Activated T-cell treated with anti-CD3 and anti-CD28 coated beads, Interleukin-2, amount 50 U/mL, for 24 hours (primary cell): ENCODE measurements at places on chromosomes 7 and 10.
A peak's percentile ranks its signal among the peaks of the same experiment; 100 is the strongest.

DNA sequence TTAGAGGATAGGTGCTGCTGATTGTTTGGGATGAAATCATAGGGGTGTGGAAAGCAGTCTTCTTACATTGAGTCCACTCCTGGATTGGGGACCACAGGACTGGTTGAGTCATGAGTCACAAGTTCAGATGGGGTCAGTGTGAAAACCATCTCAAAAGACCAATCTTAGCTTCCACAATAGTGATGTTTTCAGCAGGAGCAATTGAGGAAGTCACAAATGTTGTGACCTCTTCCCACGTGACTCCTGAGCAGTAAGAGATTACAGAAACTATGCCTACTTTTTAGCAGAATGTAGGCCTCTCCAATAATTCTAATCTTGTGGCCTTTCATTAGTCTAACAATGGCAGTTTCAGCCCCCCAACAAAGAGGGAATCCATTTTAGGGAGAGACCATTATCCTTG, 256.9 kb upstream of the CDC14C start:
- no peak for DNase-seq
- no peaks in the 10 kb centered on the region for H3K27me3 ChIP-seq
- H3K36me3 ChIP-seq: no peaks in the 10 kb centered on the region
- no peak overlapping the region for H3K4me3 ChIP-seq

GRCh38 chr10:484925-485661, 204.4 kb downstream of the DIP2C start:
- H3K27me3 ChIP-seq: peaks cover under 1% of the 10 kb centered on the region
- peaks cover 22% of the 10 kb centered on the region for H3K4me1 ChIP-seq
- no peaks in the 10 kb centered on the region for H3K36me3 ChIP-seq
- H3K4me3 ChIP-seq: peak overlapping the region; percentile 80

- peaks cover 20% of the 10 kb centered on the region for H3K27me3 ChIP-seq
- DNase-seq: no peak
- H3K4me3 ChIP-seq: no peak overlapping the region
Measured at GRCh38 chr10:602391-603005, 87.0 kb downstream of the DIP2C start.

GRCh38 chr10:127905001-127905847, 1.7 kb upstream of the PTPRE start:
- no peak for DNase-seq
- no peak overlapping the region for H3K4me3 ChIP-seq
- H3K4me1 ChIP-seq: peaks cover 1% of the 10 kb centered on the region
- H3K27ac ChIP-seq: no peak overlapping the region
- H3K36me3 ChIP-seq: no peaks in the 10 kb centered on the region

- peak within 1 kb of the TSS; percentile 94 for H3K27ac ChIP-seq
- DNase-seq: peak; percentile 85
- no peaks in the 10 kb centered on the region for H3K27me3 ChIP-seq
- H3K4me3 ChIP-seq: peak within 1 kb of the TSS; percentile 88
- H3K36me3 ChIP-seq: peaks cover 17% of the 10 kb centered on the region
Measured at GRCh38 chr10:22714479-22715289, at the start of gene PIP4K2A. Gene PIP4K2A (minus strand): TSS chr10:22714578. CDS start chr10:22714326, 252 bp downstream.

- no peak overlapping the region for H3K4me3 ChIP-seq
- H3K27me3 ChIP-seq: peaks cover 28% of the 10 kb centered on the region
- no peaks in the 10 kb centered on the region for H3K36me3 ChIP-seq
- no peak overlapping the region for H3K27ac ChIP-seq
- no peaks in the 10 kb centered on the region for H3K4me1 ChIP-seq
Measured at GRCh38 chr7:121002-121785, 71.2 kb upstream of the FAM20C start.

DNA sequence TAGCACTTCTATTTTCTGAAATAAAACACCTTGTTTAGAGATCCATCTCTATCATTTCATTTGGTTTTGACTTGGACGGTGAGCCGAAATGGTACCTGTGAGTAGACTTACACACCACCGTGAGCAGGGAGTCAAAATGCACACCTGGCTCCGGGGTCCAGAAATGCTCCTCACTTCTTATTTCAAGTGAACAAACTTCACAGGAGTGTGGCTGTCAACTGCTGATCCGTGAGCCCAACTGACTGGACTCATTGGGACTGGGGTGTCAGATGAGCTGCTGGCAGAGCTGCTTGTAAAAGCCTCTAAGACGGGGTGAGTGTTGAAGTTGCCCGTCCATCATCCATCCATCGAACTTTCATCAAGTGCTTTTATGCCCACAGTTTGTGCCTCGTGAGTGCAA, 435.5 kb downstream of the GLRX3 start:
- H3K4me3 ChIP-seq: no peak overlapping the region
- no peaks in the 10 kb centered on the region for H3K4me1 ChIP-seq
- DNase-seq: no peak
- H3K27me3 ChIP-seq: no peaks in the 10 kb centered on the region
- H3K36me3 ChIP-seq: no peaks in the 10 kb centered on the region

DNA sequence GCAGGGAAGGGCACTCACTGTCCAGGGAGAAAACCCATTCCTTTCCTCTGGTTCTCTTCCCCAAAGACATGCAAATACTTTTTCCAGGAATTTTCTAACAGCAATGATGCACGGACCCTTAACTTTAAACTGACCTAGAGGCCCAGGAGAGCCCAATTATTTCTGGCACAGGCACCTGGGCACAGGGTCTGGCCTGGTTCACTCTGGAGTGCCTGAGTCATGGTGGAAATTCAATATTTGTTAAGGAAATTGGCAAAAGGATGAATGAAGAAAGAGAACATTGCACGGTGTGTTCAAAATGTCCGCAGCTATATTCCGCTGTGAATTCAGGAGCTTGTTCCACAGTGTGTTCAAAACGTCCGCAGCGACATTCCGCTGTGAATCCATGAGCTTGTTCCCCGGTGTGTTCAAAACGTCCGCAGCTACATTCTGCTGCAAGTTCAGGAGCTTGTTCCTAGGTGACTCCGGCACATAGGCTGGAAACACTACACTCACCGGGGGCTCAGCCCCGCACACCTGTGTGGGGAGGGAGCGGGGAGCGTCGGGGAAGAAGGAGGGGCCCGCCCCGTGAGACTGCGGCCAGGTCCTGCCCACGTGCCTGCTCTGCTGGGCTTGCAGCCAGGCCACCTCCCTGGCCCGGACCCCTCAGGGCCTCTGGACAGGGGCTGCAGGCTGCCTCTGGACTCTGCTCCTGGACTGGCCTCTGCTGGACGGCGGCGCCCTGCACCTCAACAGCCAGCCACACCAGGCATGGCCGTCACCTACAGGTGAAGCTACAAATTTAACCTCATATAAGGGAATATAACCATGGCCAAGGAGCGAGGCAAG, 72.0 kb upstream of the FAM20C start:
- H3K27ac ChIP-seq: no peak overlapping the region
- no peaks in the 10 kb centered on the region for H3K36me3 ChIP-seq
- H3K4me3 ChIP-seq: no peak overlapping the region
- no peak for DNase-seq
- no peaks in the 10 kb centered on the region for H3K4me1 ChIP-seq

DNA sequence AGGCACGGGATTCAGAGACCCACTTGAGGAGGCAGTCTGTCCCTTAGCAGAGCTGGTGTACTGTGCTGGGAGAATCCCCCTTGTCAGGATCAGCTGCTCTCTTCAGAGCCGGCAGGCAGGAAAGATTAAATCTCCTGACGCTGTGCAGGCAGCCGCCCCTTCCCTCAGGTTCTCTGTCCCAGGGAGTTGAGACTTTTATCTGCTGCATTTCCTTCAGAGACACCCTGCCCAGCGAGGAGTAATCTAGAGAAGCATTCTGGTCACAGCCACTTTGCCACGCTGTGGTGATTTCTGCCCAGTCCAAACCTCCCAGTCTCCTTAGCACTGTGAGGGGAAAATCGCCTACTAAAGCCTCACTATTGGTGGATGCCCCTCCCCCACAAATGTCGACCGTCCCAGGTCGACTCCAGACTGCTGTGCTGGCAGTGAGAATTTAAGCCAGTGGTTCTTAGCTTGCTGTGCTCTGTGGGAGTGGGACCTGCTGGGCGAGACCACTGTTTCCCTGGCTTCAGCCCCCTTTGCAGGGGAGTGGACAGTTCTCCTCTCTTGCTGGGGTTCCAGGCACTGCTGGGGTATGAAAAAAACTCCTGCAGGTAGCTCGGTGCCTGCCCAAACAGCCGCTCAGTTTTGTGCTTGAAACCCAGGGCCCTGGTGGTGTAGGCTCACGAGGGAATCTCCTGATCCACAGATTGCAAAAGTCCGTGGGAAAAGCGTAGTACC, 265.4 kb downstream of the ZWINT start:
- H3K4me1 ChIP-seq: no peaks in the 10 kb centered on the region
- no peaks in the 10 kb centered on the region for H3K36me3 ChIP-seq
- no peak overlapping the region for H3K27ac ChIP-seq

- no peak for DNase-seq
- H3K27ac ChIP-seq: no peak overlapping the region
- H3K27me3 ChIP-seq: peaks cover 13% of the 10 kb centered on the region
- no peak overlapping the region for H3K4me3 ChIP-seq
- peaks cover 8% of the 10 kb centered on the region for H3K4me1 ChIP-seq
Measured at GRCh38 chr10:43774234-43774769, 125.6 kb upstream of the ZNF32 start.

GRCh38 chr7:40316176-40316575, 181.4 kb downstream of the SUGCT start:
- H3K36me3 ChIP-seq: no peaks in the 10 kb centered on the region
- DNase-seq: no peak
- H3K4me1 ChIP-seq: peaks cover 4% of the 10 kb centered on the region
- no peak overlapping the region for H3K4me3 ChIP-seq
- no peaks in the 10 kb centered on the region for H3K27me3 ChIP-seq
- no peak overlapping the region for H3K27ac ChIP-seq

DNA sequence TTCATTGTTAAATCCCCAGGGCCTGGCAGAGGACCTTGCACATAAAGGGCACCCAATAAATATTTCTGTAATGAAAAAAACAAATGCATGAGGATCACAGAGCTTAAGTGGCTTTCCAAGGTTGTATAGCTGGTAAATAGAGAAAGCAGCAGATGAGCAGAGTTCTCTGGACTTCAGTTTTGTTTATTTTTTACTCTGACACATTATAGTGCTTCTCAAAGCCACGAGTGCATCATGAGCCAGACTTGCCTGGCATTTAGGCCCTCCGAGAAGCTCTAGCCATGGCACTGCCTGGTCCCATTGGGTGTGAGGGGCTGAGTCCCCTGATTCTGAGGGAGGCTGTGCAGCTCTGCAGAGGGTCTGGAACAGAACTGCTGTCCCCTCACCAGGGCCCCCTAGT, 87.2 kb upstream of the ZNF32 start:
- H3K27me3 ChIP-seq: peaks cover 7% of the 10 kb centered on the region
- H3K36me3 ChIP-seq: no peaks in the 10 kb centered on the region
- DNase-seq: no peak
- no peak overlapping the region for H3K4me3 ChIP-seq

DNA sequence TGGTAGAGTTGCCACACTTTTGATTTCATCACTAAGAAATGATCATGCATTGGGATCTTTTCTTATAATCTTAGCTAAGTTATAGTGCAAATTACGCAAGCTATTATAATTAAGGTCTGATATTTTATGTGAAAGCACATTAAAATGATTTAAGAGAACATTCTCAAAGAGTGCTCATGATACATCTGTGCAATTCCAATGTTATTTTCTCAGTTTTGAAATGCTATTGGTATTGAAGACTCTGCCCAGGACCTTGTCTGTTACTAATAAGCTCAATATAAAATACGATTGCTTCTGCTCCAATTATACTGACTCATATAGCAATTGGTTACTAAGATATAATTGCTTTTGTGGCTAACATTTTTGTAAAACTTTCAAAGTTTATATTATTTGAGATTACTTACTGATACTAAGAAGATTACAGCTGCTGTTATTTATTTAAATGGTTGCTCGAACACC, 180.9 kb downstream of the ADAM12 start:
- DNase-seq: no peak
- no peaks in the 10 kb centered on the region for H3K36me3 ChIP-seq
- H3K4me3 ChIP-seq: no peak overlapping the region
- no peaks in the 10 kb centered on the region for H3K4me1 ChIP-seq
- no peak overlapping the region for H3K27ac ChIP-seq
- H3K27me3 ChIP-seq: peaks cover 6% of the 10 kb centered on the region

- H3K4me1 ChIP-seq: no peaks in the 10 kb centered on the region
- H3K4me3 ChIP-seq: no peak overlapping the region
- H3K36me3 ChIP-seq: no peaks in the 10 kb centered on the region
- no peak for DNase-seq
Measured at GRCh38 chr7:79598351-79598750, 144.9 kb upstream of the MAGI2 start.

DNA sequence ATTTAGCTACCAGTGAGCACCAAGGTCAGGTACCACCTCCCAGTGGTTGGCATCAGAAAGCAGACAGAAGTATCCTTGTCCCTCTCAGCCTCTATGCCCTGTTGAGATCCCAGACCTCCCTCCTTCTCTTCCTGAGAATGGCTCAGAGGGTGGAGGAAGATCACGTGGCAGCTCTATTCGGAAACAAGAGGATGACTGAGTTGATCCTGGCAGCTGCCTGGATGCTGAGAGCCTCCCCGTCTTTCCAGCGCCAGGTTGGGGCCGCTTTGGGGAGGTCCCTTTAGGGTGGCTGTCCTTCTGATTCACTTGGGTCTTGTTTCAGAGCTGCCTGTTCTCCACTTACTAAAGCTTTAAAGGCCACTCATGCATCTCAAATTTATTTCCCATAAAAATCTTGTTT, 36.9 kb upstream of the NPFFR1 start:
- DNase-seq: no peak
- H3K4me3 ChIP-seq: no peak overlapping the region
- H3K27ac ChIP-seq: no peak overlapping the region
- peaks cover 24% of the 10 kb centered on the region for H3K4me1 ChIP-seq

- H3K27me3 ChIP-seq: peaks cover 4% of the 10 kb centered on the region
- H3K4me3 ChIP-seq: no peak overlapping the region
- H3K36me3 ChIP-seq: no peaks in the 10 kb centered on the region
- H3K4me1 ChIP-seq: no peaks in the 10 kb centered on the region
Measured at GRCh38 chr7:138097064-138097741, 20.9 kb downstream of the AKR1D1 start.

DNA sequence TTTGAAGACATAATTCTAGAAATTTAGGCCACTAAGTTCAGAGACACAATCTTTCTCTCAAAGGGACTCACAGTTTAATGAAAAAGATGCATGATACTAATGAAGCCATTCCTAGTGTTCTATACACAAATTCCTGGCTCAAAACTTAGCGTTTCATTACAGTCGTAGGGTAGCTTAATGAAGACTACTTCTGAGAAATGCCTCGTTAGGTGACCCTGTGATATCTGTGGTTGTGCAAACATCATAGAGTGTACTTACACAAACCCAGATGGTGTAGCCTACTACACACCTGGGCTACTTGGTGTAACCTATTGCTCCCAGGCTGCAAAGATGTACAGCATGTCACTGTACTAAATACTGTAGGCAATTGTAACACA, 488 bp upstream of the CHCHD3 start:
- H3K4me3 ChIP-seq: peak overlapping the region; percentile 86
- H3K4me1 ChIP-seq: peaks cover 31% of the 10 kb centered on the region
- no peak for DNase-seq
- no peaks in the 10 kb centered on the region for H3K27me3 ChIP-seq
- peaks cover 36% of the 10 kb centered on the region for H3K36me3 ChIP-seq

GRCh38 chr7:45119550-45119949, 8.1 kb upstream of the TBRG4 start:
- no peak overlapping the region for H3K4me3 ChIP-seq
- H3K27me3 ChIP-seq: no peaks in the 10 kb centered on the region
- peaks cover 14% of the 10 kb centered on the region for H3K4me1 ChIP-seq
- no peak overlapping the region for H3K27ac ChIP-seq

- no peak for DNase-seq
- no peak overlapping the region for H3K4me3 ChIP-seq
- H3K36me3 ChIP-seq: no peaks in the 10 kb centered on the region
- H3K27me3 ChIP-seq: no peaks in the 10 kb centered on the region
- H3K27ac ChIP-seq: peak overlapping the region; percentile 69
Measured at GRCh38 chr10:47286591-47287315, 13.2 kb upstream of the GDF10 start.

GRCh38 chr10:34024282-34024681, 689.8 kb upstream of the NRP1 start:
- no peaks in the 10 kb centered on the region for H3K36me3 ChIP-seq
- no peaks in the 10 kb centered on the region for H3K4me1 ChIP-seq
- DNase-seq: no peak
- no peaks in the 10 kb centered on the region for H3K27me3 ChIP-seq
- no peak overlapping the region for H3K4me3 ChIP-seq
